ENCODE measurements at places on chromosomes 11 and 22.

DNA sequence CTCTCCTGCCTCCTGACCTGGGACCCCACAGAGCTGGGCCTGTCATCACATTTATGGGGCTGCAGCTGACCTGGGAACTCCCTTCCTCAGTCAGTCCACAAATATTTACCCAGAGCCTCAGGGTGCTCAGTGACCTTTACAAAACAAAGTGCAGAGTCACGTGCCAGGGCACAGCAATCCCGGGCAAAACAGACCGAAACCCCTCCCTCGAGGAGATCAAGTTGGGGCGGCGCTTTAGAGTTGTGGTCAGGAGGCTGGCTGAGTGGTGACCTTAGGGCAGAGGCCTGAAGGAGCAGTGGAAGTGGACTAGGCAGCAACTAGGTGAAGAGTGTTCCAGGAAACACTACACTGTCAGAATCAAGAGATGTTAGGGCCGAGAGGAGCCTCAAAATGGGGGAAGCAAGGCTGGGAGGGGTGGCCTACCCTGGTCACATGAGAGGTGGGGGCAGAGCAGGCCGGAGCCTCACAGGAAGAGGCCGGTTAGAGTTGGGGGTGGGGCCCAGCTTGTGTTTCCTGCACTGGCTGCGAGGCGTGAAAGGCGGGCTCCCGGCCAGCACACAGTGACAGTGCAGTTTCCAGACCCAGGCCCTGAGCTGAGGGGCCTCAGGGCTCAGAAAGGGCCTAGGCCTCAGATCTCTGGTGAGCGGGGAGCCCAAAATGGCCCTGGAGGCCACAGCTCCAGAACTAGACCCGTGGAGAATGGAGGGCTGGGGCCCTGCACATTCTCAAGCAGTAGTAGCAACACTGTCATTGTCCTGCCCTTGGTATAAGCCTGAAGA lies 3.7 kb upstream of the NEAT1 start:
- peak; percentile 99 for DNase-seq

DNA sequence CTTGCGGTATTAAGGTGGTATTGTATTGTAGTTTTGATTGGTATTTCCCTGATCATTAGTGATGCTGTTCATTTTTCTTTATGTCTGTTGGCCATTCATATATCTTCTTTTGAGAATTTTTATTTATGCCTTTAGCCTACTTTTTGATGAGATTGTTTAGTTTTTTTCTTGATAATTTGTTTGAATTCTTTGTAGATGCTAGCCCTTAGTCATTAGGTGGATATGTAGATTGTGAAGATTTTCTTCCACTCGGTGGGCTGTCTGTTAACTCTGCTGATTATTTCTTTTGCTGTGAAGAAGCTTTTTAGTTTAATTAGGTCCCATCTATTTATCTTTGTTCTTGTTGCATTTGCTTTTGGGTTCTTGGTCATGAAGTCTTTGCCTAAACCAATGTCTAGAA lies 115.4 kb downstream of the VPREB1 start:
- DNase-seq = no peak

- no peak for DNase-seq
These were observed 6.5 kb downstream of the FJX1 start for GRCh38 chr11:35624781-35625180.

DNA sequence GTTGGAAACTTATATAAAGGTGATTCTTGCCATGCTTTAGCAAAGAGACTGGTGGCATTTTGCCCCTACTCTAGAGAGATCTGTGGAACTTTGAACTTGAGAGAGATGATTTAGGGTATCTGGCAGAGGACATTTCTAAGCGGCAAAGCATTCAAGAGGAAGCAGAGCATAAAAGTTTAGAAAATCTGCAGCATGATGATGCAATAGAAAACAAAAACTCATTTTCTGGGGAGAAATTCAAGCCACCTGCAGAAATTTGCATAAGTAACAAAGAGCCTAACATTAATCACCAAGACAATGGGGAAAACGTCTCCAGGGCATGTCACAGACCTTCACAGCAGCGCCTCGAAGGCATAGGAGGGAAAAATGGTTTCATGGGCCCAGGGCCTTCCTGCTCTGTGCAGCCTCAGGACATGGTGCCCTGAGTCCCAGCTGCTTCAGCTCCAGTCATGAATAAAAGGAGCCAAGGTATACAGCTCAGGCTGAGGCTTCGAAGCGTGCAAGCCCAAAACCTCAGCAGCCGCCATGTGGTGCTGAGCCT lies 83.4 kb downstream of the MRTFA start:
- no peak for DNase-seq

- DNase-seq = peak; percentile 83
These were observed 727.3 kb downstream of the LRRC4C start for GRCh38 chr11:40732132-40732531.

GRCh38 chr11:43242401-43242800 lies 69.4 kb upstream of the API5 start:
- no peak for DNase-seq

DNA sequence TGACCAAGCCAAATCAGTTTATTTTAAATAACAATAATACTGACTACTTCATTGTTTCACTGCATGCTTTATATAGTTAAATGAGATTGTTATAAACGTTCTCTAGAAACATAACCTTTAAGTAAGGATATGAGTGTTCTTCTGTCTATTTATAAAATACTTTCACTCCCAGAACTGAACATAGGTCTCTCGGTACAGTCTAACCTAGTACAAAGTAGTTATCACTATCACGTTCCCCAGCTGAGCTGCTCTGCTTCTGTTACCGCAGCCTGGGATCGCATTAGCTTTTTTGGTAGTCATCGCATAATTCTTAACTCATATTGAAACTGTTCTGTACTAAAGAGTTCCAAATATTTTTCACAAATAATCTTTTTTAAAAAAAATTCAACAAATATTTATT lies 143.6 kb downstream of the WNT11 start:
- no peak for DNase-seq

DNA sequence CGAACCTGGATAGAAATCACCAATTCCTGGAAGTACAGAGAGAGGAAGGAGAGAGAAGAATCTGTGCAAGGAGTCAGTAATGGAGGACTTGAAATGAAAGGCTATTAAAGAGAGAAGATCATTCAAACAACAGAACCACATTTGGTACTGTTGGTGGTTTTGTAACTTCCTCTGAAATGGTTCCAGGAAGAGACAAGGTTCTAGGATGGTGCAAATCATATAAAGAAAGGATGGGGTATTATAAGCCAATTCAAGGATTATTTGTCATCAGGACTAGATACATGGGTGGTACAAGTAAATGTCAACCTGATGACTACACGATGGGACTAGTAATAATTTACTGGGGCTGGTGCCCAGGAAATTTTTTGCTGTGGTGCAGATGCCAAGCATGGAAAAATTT lies 28.9 kb upstream of the TMA7B start:
- DNase-seq = no peak

GRCh38 chr22:34038801-34039555 lies 118.7 kb upstream of the LARGE1 start:
- no peak for DNase-seq

DNA sequence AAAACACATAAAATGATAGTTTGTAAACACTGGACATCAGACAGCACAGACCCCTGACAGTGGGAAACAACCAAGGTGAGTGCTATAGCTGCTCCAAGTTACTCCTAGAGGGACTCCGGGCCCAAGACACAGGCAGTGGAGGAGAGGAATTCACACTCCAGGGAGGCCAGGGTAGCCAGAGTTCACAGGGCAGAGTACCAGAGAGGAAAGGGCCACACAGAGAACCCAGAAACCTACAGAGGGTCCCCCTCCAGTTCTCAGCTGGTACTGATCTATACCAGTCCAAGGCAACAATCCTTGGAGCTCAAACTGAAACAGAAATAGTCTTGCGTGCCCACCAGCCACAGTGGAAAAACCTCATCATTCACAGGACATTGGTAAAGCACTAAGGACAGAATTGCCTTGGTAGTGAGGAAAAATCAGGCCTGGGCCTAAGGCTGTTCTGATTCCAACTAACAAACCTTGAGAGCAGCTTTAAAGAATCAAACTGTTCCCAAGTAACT lies 7.6 kb downstream of the VPS37C start:
- no peak for DNase-seq

DNA sequence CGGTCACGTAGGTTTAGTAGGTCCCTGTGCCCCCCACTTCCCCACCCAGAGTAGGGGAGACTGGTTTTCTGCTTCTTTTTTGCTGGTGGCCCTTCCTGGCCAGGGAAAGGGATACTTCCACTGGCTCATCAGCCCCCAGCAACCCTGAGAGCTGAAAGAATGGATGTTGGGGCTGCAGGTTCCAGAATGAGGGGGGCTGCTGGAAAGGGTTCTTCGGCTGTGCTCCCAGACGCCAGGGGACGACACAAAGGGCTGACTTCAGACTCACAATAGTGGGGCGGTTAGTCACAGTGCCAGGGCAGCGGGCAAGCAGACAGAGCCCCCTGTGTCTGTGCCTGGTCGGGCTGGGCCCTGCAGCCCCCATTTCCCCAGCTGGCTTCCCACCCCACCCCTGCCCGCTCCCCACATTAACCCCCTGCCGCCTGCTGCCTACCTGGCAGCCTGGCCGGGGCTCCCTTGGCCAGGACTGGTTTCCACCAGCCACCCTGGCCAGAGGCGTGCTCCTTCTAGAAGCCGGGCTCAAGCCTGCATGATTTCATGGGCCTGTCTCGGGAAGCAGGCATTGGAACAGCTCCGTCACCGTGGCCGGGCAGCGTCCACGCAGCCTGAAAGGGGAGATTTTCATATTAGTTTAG lies 79.1 kb upstream of the WNT7B start:
- DNase-seq = peak; percentile 82

DNA sequence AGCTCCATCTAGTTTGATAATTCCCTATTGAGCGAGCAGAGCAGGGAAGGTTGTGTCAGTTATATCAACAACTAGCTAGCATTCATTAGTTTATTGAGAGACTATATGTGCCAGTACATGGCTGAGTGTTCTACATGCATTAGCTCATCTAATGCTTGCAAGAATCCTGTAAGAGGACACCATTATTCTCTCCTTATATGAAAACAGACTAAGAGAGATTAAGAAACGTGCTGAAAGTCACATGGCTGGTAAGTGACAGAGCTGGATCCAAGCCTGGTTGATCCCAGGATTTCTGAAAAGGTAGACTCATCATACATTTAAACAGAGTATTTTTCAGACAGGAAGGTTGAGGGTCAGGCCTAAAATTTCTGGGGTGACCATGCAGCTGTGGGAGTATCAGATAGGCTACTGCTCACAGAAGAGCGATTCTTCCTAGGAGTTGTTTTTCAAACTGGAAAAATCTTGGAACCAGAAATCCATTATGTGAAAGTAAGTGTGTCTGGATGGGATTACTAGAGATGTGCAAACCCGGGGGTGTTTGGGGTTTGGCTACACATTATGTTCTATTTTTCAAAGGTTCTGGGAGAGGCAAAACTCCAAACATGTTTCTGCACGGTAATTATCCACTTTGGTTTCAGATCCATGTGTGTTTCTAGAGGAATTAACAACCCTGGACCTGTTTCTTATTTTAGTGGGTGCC lies 213.3 kb downstream of the FAM76B start:
- no peak for DNase-seq

GRCh38 chr11:114942207-114942606 lies 263.9 kb downstream of the NXPE2 start:
- DNase-seq = peak; percentile 47

DNA sequence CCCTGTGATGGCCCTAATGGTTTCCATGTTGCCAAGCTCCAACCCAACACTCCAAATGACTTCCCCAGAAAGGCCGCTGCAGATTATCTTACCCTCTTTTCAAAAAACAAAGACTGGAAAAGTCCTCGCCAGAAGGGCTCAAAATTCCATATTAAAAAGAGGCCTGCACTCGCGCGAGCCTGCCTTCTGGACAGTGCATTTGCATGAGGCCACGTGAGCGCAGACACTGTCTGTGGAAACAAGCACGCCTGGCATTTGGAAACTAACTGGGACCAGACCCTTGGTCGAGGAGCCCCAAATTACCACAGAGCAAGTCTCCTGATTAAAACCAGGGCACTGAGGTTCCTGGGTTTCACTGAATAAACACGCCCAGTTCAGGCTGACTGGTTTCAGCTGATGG lies 42.9 kb downstream of the ABTB2 start:
- no peak for DNase-seq

GRCh38 chr22:27317096-27317495 lies 484.5 kb downstream of the MN1 start:
- no peak for DNase-seq

GRCh38 chr11:45185228-45185729 lies 38.8 kb downstream of the PRDM11 start:
- no peak for DNase-seq

GRCh38 chr11:124875943-124876817 lies 10.9 kb downstream of the ROBO3 start:
- peak; percentile 78 for DNase-seq

GRCh38 chr11:72157131-72157530 lies 21.6 kb downstream of the FOLR3 start:
- no peak for DNase-seq

DNA sequence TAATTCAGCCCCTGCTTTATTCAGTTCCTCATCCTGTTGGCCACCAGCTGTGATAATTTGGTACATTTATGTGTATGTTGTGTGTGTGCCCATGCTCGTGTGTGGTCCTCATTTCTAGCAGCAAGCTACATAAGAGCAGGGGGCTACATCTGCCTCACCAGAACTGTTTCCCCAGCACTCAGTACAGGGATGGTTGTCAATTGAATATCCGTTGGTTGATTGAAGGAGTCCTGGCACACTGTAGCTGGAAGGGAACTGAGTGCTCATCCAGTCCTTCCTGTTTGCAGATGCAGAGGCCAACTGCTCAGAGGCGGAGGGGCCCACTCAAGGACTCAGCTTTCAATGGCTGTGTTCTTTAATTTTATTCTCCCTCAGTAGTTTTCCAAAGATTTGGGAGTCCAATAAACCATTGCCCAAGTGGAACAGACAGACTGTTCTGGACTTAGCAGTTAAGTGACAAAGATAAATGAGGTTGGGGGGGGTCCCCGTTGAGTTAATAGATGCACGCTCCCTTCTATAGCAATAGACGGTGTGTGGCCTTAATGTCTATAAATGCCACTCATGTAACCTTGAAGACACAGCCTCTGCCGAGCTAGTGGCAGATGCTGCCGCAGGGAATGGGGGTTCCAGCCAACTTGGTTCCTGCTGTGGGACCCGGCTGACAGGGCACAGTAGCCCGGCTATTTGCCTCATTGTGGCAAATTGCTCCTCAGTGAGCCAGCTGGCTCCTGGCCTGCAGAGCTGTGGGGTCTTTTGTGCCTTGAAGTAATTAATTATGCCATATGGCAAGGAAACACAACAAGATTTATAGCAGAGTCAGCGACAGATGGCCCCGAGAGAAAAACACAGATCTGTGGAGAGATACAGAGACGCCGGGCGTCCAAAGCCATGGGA lies 71.4 kb upstream of the GRK3 start:
- peak; percentile 100 for DNase-seq

GRCh38 chr22:42635531-42635930 lies 4.9 kb downstream of the ATP5MGL start:
- DNase-seq = no peak
